MCF 10A (cell line): ENCODE measurements at places on chromosomes 12 and 14. TPM values are rescaled to one million over a fixed set of nuclear protein-coding genes. Genes with fewer than 3 reads are reported as not detected.

Gene GTF2A1
- total RNA-seq, result 35.0 and 49.4 TPM in 2 replicates

Gene LACRT
- not detected in 2 replicates for total RNA-seq

Gene RNASE3
- not detected in 2 replicates for total RNA-seq

Gene TMEM63C
- total RNA-seq, result 5.1 and 9.3 TPM in 2 replicates

Gene CCDC197
- not detected in 2 replicates for total RNA-seq

Gene SNAPC1
- total RNA-seq, result 18.4 and 21.0 TPM in 2 replicates

Gene FAM161B
- total RNA-seq, result 2.1 and 3.0 TPM in 2 replicates

Gene KLRK1
- 0.54 and 2.3 TPM in 2 replicates for total RNA-seq

Gene SLC6A15
- total RNA-seq, result 94.0 and 96.3 TPM in 2 replicates

Gene ACYP1
- 11.7 and 19.9 TPM in 2 replicates for total RNA-seq

Gene PTPN6
- total RNA-seq, result 10.3 and 13.2 TPM in 2 replicates
